ENCODE measurements at places on chromosomes 7 and 10. TPM values are rescaled to one million over a fixed set of nuclear protein-coding genes. Genes with fewer than 3 reads are reported as not detected.

- ATAC-seq, result no peak
These were observed 45.1 kb upstream of the PPP2R2D start for GRCh38 chr10:131855461-131856401.

- peak; percentile 60 for ATAC-seq
These were observed 133.5 kb upstream of the PRSS58 start for GRCh38 chr7:142391191-142391992.

GRCh38 chr10:85047170-85047834, 718.9 kb downstream of the CCSER2 start:
- ATAC-seq, result no peak

- no peak for ATAC-seq
These were observed 75.7 kb downstream of the XRCC2 start for GRCh38 chr7:152600266-152600665.

- ATAC-seq, result no peak
These were observed 173.6 kb downstream of the SH3PXD2A start for GRCh38 chr10:103681617-103682399.

- no peak for ATAC-seq
These were observed 77.4 kb downstream of the CHST15 start for GRCh38 chr10:124015991-124016390.

GRCh38 chr7:90708841-90709317, 112.8 kb downstream of the CDK14 start:
- ATAC-seq, result no peak

- no peak for ATAC-seq
These were observed 48.0 kb downstream of the JCAD start for GRCh38 chr10:30011396-30011795.

DNA sequence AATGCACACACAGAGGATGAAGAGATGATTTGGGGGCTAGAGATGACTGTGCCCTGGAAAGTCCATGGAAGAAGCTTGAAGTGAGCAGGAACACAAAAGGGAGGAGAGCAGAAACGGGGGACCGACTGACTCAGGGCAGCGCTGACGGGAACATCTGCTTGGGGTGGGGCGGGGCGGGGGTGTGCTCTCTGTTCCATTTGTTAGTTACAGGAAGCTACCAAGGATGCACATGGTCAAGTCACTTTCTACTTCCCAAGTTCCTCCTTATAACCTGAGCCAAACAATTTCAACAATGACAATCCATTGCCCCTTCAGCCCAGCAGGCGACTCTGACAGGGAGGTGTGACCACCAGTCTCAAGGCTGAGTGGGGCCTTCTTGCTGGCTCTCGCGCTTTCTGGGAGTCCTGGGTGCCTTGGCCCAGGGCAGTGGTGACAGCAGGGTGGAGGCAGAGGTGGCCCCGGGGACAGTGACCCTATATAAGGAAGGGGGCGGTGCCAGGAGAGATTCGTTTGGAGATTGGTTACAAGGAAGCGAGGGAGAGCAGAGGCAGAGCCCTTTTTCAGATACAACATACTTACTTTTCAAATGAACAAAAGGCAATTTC, 39.6 kb downstream of the CLEC2L start:
- no peak for ATAC-seq

DNA sequence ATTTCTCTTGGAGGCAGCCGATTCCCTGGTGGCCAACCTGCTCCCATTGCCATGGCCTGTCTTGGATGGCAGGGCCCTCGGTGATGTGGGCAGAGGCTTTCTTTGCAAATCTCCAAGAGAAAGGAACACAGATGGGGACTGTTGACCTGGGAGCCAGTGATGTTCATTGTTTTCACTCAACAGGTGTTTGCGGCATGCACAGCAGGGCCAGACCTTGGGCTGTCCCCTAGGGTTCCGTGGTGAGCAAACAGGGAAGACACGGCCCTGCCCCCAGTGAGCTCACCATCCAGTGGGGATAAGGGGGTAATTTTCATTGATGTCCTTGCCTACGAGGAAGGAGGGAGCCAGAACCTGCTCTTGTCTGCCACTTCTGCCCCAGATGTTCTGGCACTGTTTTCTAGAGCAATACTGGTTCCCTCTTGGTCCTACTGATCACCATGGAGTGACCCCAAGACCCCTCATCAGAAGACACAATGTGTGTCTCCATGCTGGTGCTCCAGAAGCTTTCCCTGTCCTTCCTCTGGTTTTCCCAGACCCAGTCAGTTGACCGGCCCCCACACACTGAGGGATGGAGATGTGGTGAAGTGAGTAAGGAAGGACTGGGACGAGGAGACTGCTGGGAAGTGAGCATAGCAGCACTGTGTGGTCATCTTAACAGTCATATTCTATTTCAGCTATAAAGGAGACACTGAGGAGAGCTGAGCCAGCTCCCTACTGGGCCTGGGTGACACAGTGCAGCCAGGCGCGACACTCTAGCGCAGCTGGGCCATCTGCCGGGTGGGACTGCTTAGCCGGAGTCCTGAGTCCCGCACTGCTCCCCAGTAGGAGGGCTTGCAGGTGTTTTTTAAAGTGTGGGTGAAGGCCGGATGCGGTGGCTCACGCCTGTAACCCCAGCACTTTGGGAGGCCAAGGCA, 20.4 kb upstream of the FIGNL1 start:
- ATAC-seq, result no peak

DNA sequence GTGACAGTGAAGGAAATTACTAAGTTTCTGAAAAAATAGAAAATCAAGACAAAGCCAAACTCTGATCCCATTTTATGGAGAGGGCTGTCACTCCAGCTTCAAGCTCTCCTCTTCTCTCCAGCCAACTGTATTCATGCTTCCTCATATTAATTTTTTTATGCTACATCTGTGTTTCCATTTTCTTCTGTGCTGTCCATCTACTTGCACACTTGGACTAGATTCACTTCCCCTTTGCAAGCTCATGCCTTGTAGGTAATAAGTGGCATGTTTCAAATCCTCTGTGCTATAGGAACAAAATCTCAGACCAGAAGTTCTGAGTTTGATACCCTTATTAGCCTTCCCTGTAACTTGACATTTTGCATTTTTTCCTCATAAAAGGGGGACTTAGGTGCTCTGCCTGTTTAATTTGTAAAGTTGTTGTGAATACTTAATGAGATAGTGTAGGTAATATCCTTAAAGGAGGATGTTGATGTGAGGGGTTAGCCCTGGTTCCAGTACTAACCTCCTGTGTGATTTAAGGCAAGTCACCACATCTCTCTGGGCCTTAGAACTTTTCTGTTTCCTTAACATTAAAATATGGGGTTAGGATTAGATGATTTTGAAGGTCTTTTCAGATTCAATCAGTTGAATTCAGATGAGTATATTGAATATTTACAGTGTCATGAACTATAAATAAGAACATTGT, 358.8 kb downstream of the BBS9 start:
- no peak for ATAC-seq

GRCh38 chr10:132879408-132880127, 62.8 kb downstream of the CFAP46 start:
- ATAC-seq, result no peak

GRCh38 chr10:6383096-6383812, 180.5 kb downstream of the PFKFB3 start:
- no peak for ATAC-seq

DNA sequence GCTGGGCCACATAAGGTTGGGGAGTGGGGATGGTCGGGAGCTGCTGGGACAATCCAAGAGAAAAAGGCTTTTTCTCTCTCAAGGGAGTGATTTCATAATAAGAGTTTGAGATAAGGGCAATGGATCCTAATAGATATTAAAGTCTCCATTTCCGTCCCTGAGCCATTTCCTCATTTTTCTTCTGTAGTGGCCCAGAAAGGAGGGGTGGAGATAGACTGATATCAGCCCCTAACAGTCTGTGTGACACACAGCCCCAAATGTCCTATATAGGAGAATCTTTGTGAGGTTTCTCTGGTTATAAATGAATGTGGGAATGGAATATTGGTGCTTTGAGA, 35.2 kb downstream of the PRSS2 start:
- ATAC-seq, result no peak

DNA sequence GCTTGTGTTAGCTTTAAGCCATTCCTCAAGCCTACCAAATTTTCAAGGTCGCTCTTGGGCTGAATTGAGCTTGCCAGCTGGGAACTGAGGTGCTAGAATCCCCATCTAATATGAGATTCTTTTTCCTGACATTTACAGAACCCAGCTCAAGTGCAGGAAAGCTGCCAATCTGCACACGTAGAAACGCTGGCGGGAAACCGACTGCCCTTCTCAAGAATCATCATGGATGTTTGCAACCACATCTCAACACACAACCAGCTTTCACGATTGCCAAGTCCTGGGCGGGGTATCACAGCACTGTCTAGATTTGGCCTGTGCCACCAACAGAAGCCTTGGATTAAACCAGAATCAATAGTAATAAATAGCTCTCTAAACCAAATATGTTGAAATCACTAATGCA, 203.7 kb downstream of the DIP2C start:
- no peak for ATAC-seq

DNA sequence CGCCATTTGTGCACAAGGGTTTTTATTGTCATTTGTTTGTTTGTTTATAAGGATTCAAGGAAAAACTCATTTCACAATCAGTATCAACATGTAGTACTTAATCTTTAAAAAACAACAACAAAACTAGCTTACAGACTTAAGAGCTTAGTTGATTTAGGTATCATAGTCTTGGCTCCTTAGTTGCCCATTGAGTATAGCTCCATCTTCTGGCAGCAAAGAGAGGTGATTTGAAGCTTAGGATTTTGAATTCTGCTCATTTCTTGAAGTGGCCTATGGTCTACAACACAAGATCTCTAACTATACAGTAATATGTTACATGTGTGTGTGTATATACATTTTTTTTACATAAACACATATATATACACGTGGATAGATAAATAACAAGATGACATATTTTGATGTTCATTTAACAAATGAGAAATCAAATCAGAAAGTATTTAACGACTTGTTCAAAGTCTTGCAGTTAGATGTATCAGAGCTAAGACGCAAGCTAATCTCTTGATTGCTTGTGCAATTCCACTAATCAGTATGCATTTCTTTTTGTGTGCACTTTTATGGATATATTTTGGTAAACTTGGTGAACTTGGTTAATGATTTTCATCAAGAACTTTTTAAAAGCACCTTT, 307.3 kb downstream of the CAMK1D start:
- peak; percentile 58 for ATAC-seq

GRCh38 chr10:130025811-130026485, 61.9 kb upstream of the EBF3 start:
- ATAC-seq, result no peak

- no peak for ATAC-seq
These were observed 18.9 kb downstream of the SUN1 start for GRCh38 chr7:851204-851603.

- no peak for ATAC-seq
These were observed 108.2 kb upstream of the PCBD1 start for GRCh38 chr10:70996549-70996948.

GRCh38 chr7:132343199-132343598, 233.1 kb downstream of the PLXNA4 start:
- ATAC-seq, result peak; percentile 16

DNA sequence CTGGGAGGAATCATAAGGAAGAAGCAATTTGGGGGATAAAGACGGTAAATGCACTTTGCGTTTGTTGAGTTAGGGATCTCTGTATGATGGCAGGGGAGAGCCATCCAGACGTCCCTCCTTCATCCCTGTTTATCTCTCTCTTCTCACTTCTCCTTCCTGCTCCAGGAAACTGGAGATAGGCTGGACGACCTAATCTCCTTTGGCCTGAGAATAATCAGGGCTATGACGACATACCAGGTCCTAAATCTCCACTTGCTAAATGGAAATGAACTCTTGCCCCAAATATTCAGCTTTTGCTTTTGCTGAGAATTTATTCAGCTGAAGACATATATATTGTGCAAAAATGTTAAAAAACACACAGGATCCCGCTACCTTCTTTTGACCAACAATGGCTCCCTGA, 182.9 kb upstream of the INHBA start:
- ATAC-seq, result no peak

GRCh38 chr10:34705563-34705962, 109.5 kb downstream of the PARD3 start:
- ATAC-seq, result no peak

GRCh38 chr7:40658729-40659128, 523.9 kb downstream of the SUGCT start:
- no peak for ATAC-seq

- ATAC-seq, result no peak
These were observed 345.5 kb downstream of the DNAJB6 start for GRCh38 chr7:157682064-157682945.

GRCh38 chr7:35285799-35286198, 31.9 kb upstream of the TBX20 start:
- no peak for ATAC-seq

FEZF1 gene
- total RNA-seq, result not detected

SAMD9L gene
- total RNA-seq, result 28.1 TPM

GPR15LG gene
- not detected for total RNA-seq

RAB11FIP2 gene
- total RNA-seq, result 9.4 TPM

CXCL12 gene
- 0.35 TPM for total RNA-seq

ZNF804B gene
- total RNA-seq, result not detected

C10orf143 gene
- total RNA-seq, result 2.0 TPM

ANKRD30A gene
- not detected for total RNA-seq

COBL gene
- not detected for total RNA-seq

NAPEPLD gene
- 9.4 TPM for total RNA-seq
